Activated CD4-positive, alpha-beta memory T cell treated with anti-CD3 and anti-CD28 coated beads for 36 hours (primary cell): ENCODE measurements at places on chromosomes 1 and 21. TPM values are rescaled to one million over a fixed set of nuclear protein-coding genes. Genes with fewer than 3 reads are reported as not detected.

Gene DISP1
- 0.81 TPM for total RNA-seq

DNA sequence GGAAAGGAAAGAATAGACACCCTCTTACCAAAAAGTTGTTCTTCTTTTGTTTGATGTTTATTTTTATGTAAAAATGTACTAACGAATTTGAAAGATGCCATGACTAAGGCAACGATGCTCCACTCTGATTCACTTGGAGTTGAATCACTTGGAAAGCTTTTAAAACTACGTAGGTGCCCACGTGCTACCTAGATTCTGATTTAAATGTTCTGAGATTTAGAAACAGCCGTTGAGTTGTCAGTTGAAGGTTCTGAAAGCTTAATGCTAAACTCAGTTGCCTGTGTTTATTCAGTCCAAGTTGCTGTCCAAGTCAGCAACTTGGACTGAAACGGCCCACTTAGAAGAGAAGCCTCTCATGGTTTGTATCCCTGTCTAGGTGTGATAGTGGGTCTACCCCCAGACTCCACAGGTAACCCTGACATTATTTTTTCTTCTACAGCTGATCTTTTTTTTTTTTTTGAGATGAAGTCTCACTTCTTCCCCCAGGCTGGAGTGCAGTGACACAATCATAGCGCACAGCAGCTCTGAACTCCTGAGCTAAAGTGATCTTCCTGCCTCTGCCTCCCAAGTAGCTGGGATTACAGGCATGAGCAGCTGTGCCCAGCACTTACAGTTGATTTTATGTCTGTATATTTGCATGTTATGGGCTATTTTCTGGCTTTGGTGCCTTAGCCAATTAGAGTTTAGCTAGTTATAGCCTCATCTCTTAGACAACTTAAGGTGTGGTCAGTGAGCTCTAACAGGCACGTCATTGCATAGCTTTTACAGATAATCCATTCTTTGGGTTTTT is 1.4 kb upstream of the VAMP4 start:
- peak; percentile 23 for DNase-seq

- DNase-seq, result no peak
Observed at GRCh38 chr1:157575744-157576143, 22.1 kb downstream of the FCRL4 start.

- DNase-seq, result no peak
Observed at GRCh38 chr1:117780687-117781475, 148.5 kb downstream of the GDAP2 start.

DNA sequence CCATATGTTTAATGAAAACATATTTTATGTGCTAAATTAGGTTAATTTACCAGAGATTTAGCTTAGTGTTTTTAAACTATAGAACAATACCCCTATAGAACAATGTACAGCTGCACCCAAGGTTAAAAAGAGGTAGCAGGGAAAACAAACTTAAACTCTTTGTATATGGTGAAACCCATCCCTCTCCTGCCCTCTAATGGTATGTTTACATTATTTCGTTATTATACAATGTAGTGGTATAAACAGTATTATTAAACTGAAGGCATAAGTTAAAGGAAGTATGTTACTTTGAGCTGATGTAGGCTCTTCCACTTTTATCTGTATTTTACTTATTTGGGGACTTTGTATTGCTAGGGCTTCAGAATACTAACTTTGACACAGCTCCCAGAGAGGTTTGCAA is 16.7 kb upstream of the ZYG11A start:
- DNase-seq, result no peak

GRCh38 chr1:167777269-167777650 is 55.5 kb downstream of the MPZL1 start:
- DNase-seq, result peak; percentile 29

DNA sequence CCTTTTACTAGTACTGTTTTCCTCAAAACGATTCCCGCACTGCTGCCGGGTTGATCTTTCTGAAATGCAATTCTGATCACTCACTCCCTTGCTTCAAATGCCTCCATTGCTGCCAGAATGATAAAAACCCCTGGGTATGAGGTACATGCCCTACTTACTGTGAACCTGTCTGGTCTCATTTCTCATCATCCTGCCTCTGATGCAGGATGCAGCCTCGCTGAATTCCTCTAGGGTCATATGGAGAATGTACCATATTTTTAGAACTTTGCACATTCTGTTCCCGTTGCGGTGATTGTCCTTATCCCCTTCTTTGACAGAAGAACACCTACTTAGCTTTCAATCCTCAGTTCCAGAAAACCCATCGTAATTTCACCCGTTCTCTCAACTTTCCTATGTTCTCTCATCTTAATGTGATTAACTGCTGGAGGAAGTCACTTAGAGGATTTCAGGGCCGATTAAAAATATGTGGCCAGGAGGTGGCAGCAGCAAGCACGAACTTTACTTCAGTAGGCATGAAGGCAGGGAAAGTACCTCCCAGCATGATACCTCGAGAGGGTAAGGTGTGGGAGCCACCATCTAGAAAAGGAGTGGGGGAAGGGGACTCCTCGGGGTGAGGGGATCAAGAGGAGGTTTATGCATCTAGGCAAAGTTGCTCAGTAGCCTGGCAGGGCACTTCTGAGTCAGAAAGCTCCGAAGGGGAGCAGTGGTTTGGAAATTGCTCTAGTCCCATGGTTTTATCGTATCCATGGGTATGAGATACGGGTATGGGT is 361.5 kb upstream of the ZP4 start:
- peak; percentile 40 for DNase-seq

DNA sequence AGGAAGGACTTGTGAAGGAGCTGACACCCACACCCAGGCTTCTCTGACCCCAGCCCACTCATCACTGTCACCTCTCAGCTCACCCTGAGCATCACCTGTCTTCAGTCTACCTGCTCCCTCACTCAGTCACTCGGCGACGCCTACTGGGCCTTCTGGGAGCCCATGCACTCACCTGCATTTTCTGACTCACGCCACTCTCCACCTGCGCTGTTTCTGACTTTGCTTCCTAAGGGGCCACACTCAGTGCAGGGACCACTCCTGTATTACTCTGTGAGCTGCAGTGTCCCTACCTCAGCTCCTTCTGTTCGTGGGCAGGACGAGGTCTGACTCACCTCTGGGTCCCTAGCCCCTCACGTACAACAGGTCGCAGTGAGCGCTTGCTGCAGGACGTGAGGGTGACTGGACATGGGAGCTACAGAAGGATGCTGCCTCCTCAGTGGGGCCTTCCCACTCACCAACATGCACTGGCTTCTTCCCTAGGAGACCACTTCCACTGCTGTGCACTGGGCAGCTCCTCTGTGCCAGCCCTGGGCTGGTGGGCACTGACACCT is 102.3 kb downstream of the GLIS1 start:
- no peak for DNase-seq
